HCEC 1CT (cell line): ENCODE measurements at places on chromosomes 1 and 21.

GRCh38 chr1:51729824-51730301 lies 113.0 kb downstream of the OSBPL9 start:
- no peak for DNase-seq

DNA sequence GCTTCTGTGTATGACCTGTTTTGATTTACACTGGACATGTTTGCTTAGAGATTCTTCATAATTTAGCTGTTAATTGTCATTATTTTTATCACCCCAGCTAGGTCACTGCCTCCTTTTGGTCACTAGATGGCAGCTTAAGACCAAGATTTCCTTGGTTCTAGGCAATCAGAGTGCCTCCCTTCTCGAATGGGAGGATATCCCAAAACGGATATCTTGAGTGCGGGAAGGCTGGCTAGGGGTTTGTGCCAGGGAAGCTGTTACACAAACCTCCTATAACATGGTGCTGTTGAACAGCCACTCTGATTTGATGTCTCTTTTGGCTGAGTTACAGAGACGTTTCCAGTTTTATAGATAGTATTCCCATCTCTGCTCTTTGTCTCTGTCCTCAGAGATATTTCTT lies 283.5 kb downstream of the S1PR1 start:
- DNase-seq: peak; percentile 38

GRCh38 chr1:230086151-230086550 lies 19.1 kb downstream of the GALNT2 start:
- no peak for DNase-seq

GRCh38 chr1:199549421-199549820 lies 478.1 kb upstream of the NR5A2 start:
- no peak for DNase-seq

DNA sequence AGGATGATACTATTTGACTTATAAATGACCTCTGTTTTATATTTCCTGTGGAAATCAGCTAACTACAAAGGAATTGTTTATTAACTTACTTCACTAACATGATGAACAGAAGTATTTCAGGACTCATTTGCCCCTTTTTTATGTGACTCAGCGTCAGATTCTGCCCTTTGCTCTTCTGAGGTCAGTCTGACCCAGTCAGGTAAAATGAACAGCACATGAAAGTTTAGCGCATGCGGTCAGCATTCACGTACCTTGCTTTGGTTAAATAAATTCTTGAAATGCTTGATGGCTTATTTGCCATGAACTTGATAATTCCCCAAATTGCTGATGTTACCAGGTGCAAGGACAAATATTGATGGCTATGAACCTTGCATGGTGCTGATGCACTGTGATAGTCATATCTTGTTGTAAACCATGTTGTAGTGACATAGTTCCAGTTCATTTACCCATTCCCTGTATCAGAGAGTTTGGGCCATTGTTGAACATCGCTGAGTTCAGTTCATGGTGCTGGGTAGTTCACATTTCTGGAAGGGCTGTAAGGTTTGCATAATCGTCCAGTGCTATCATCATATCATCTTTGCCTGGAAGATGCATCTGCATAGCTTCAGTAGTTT lies 133.4 kb downstream of the NFIA start:
- DNase-seq: no peak

DNA sequence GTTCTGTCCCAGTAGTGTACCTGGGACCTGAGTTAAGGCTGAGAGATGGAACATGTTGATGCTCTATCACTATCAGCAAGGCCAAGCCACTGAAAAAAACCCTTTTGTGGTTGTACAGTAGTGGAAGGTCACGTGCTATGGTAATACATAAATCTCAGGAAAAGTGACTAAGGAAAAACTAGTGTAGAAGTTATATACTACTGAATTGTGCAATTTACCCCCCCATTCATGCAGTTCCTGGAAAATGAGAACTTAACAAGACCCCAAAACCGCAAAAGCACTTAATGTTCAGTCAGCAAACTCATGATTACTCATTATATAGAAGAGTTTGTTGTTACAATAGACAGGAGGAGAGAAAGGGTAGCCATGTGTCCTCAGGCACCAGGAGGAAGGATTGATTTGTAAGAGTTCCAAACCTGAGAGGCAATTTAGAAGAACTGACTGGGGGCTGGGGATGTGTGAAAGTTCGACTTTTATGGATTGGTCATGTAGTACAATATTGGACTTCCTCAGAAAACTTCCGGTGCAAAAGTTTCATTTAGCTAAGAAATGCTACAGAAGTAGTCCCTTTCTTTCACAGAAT lies 91.6 kb downstream of the RGL1 start:
- peak; percentile 91 for DNase-seq

- no peak for DNase-seq
These were observed 3.9 kb downstream of the TMEM61 start for GRCh38 chr1:54984131-54984842.

- no peak for DNase-seq
These were observed 10.9 kb downstream of the PCSK9 start for GRCh38 chr1:55050283-55050682.

DNA sequence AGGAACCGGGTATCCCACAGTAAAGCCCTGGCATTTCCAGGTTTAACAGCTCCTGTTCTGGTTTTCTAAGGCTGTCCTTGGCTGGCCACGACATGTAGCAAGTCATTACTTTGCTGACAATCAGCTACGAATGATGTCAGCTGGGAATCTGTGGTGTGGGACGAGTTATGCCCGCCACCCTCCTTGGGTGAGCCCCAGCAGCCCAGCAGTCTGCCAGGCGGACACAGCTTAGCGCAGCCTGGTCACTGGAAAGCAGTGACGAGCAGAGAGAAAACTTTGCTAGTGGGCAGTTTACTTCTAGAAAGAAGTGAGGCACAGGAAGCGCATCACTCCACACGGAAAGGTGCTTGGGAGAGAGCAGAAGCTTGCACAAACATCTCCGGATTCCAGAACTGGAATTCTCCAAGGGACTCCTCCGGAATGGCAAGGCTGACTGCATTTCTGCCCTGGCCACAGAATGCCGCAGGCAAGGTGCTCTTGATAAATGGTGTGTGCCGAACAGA lies 15.5 kb upstream of the ZNF436 start:
- DNase-seq: no peak

GRCh38 chr21:31326522-31327242 lies 17.4 kb downstream of the TIAM1 start:
- DNase-seq: no peak

DNA sequence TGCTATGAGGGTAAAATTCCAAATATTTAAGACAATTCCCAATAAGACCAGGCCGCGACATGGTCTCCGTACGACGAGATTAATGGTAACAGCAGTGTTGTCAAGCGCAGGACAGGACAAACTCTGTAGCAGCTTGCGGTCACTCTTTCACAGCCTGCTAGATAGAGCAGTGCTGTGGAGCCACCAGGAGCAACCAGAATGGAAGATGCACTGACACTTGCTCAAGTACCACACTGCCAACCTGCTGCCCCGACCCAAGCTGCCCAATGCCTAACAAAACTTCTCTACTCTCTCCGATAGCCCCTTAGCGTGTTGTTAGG lies 636 bp downstream of the WARS2 start:
- DNase-seq: no peak

DNA sequence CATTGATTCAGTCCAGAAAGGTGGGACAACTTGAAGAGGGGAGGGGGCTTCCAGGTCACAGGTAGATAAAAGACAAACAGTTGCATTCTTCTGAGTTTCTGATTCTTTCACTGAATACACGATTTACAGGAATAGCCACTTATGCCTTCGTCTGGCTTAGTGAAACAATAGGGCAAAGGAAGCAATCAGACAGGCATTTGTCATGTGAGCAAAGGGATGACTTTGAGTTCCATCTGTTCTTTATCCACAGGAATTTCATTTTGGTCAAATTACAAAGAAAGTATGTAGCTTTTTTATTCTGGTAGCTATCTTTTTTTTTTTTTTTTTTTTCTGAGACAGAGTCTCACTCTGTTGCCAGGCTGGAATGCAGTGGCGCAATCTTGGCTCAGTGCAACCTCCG lies 202.5 kb downstream of the TTLL7 start:
- no peak for DNase-seq

DNA sequence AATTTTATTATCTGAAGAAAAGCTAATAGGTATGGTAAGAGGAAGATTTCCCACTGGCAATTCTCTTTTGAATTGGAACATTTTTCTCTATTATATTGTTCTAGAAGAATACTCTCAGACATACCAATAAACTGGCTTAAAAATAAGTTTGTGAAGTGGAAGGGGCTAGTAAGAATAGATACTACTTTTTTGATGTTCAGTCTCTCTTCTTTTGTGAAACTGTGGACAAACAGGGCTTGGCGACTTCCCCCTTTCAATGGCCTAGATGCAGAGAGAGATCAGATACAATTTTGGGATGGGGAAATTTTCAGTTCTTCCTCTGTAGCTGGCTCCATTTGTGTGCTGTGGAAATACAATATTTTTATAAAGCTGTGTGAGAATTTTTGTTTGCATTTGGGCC lies 2.5 kb downstream of the PBX1 start:
- no peak for DNase-seq

- DNase-seq: no peak
These were observed 79.7 kb upstream of the SOX13 start for GRCh38 chr1:203993256-203993655.

DNA sequence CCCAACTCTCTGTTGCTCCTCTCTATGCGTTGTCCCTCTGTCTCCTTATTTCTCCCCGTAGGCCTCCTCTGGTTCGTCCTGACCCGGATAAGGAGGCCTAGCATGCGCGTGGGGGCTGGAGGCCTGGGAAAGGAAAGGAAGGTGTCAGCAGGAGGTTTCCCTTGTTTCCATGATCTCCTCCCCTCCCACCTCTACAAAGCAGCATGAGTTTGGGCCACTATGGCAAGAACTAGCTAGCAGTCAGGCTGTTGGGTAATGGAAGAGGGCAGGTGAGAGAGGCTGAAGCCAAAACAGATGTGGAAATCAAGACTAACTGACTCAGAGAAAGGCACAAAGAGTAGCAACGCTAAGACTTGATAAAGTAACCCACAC lies 687 bp upstream of the SEMA6C start:
- no peak for DNase-seq

- no peak for DNase-seq
These were observed 3.5 kb upstream of the UBXN10 start for GRCh38 chr1:20182415-20182814.

DNA sequence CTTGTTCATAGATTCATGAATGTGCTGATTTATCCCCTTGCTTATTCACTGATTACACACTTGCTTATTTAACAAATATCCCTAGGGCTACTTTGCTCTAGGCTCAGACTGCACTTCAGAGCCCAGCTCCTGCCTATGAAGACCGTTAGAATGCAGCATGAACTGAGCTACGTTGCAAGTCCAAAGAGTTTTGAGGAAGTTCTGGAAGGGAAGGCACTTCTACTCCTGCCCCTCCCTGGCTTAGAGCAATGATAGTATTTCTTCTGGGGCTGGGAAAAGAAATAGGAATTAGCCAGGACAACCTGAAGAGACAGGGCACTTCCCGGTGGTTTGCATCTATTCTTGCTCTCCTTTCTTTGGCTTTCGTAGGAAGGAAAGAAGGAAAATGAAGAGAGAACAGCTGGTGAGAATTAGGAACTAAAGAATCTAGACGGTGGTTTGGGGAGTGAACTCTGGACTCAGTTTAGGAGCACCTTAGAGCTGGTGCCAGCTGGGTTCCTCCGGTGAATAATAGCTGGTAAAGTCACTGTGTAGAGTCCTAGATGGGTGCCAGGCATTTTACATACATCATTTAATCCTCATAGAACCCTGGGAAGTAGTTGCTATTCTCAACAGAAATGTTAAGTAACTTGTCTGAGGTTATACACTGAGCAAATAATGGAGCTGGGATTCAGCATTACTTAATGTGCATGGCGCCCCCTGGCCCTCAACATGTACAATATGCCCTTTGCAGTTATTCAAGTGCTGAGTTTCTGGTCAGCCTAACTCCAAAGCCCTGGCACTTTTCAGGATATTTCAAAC lies 65.9 kb downstream of the NDUFS5 start:
- peak; percentile 71 for DNase-seq

DNA sequence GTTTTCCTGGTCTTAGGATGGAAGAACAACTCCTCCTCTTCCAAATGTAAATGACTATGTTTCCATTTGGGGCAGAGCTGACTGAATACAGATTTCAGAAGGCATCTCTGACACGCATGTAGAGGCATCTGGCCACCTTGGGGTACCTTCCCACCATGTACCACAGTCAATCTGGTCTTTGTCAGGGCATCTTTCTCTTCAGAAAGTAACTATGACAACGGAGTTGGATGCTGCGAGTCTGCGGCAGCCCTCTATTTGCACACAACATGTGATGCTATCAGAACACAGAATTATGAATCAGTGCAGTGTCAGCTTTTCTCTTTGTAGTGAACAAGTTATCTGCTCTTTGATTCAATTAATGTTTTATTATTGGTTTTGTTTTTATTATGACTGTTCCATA lies 94.7 kb downstream of the TSEN15 start:
- DNase-seq: no peak

- DNase-seq: peak; percentile 73
These were observed 2.0 kb upstream of the FAM131C start for GRCh38 chr1:16075337-16076030.

GRCh38 chr1:28509705-28510272 lies 3.9 kb downstream of the RCC1 start:
- DNase-seq: peak; percentile 38

- peak; percentile 26 for DNase-seq
These were observed 1539.6 kb downstream of the BRINP3 start for GRCh38 chr1:188937965-188938551.

DNA sequence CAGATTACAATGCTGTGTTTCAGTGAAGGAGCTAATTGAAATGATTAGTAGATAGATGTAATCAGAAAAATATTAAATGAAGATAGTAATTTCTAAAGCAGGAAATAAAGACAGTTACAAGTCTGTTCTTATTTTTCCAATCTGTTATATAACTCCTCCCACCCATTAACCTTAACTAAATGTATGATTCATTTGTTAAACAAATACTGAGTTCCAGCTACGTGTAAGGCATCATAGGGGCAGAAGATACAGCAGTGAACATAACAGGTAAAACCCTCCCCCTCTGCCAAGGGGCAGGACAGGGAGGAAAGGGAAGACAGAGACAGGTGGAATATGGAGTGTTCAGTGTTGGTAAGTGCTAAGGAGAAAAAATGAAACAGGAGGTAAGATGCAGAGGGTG lies at the start of gene FAM177B:
Gene FAM177B, plus strand, starts transcription at position 231 of the 400 bp plus-strand sequence. CDS start 9,344 bp downstream, outside the sequence.
- DNase-seq: no peak

- no peak for DNase-seq
These were observed 1.1 kb upstream of the SLC19A1 start for GRCh38 chr21:45543371-45543709.

DNA sequence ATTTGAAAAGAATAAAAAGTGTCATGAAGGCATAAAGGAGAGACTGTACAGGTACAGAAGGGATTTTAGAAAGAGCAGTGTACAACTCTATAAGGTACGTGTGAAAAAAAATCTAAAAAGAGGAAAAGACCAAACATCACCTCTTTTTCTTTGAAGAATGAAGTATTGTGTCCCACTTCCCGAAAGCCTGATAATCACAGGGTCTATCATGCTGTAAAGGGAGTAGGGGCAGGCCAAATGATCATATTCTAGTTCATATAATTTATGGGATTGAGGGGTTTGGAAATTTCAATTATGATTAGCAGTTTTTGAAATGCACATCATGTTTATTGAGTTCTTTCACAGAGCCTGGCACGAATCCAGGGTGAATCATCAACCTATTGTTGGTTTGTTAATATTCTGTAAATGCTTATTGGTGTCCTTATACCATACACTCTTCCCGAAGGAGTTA lies 910 bp upstream of the RERE start:
- DNase-seq: peak; percentile 75
